Stimulated activated CD8-positive, alpha-beta memory T cell treated with anti-CD3 and anti-CD28 coated beads, Interleukin-2, amount 100 ng/mL, for 1 hour (primary cell): ENCODE measurements at places on chromosomes 2 and 18.

DNA sequence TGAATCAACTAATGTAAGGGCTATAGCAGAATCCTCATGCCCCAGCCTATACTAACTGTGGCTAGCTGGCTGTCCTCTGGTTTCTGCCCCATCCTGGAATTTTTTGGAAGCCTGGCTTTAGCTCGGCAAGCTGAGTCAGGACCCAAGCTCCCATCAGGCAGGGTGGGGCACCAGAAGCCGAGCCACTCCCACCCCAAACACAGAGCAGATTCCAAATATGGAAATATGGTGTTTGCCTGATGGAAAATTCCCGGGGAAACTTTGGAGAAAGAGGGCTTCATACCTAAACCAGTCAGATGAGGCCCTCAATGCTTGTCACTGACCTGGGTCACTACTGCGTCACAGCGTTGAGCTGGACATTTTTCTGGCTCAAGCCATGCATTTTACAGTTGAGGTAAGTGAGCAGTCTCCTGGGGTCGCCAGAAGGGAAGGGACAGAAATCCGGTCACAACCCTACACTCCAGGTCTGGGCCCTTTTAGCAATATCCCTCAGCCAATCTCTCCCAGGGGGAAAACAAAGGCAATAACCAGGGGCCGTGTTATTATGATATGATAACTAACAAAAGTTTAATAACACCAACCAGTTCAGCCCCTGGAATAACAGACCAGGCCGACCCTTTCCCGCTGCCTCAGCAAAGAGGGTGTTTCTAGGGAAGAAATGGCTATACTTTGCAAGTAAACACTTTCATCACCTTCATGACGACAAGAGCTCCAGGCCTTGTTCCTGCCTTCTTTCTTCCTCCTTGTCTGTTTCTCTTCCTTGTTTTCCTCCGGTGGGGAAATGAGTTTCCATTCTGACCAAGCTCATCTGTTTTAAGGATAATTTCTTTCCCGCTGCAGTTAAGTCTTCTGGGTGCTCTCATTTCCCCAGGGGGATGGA is 37.7 kb downstream of the PSD4 start:
- no peak for DNase-seq

DNA sequence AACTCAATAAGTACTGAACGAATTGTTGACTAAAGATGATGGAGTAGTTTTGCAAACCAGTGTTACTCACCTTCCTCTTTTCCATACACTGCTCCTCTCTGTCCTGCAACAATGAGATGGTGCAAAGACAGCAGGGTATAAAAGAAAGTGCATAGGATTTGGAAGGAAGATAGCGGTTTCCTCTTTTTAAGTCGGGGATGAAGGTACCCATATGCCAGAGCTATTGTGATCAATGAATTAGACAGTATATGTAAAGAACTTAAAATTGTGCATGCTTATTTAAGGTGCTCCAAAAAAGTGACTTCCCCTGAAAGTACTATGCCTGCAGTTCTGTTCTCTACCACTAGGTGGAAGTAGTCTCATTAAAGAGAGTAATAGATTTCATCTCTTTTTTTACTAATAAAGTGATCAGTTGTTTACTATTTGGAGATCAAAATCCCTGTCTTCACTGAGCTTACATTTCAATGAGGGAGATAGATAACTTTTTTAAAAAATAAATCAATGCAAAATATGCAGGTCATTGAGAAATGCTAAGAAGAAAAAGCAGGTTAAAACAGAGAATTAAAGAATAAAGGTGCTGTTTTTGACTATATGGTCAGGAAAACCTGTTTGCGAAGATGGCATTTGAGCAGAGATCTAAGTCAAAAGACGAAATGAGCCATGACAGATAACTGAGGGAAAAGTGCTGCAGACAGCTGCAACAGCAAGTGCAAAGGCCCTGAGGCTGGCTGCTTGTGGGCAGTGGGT is 339.7 kb upstream of the SLC14A2 start:
- no peak for DNase-seq

GRCh38 chr2:223052548-223053483 is 826 bp downstream of the KCNE4 start:
- DNase-seq: no peak

DNA sequence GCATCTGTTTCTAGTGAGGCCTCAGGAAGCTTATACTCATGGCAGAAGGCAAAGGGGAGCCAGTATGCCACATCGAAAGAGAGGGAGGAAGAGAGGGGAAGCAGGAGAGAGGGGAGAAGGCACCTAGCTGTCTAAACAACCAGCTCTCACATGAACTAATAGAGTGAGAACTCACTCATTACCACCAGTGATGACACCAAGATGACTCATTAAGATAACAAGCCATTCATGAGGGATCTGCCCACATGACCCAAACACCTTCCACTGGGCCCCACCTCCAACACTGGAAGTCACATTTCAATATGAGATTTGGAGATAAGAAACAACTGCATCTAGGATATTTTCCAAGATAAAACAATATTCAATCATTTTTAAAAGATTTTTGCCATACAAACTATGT is 753.9 kb upstream of the ZEB2 start:
- DNase-seq: no peak

DNA sequence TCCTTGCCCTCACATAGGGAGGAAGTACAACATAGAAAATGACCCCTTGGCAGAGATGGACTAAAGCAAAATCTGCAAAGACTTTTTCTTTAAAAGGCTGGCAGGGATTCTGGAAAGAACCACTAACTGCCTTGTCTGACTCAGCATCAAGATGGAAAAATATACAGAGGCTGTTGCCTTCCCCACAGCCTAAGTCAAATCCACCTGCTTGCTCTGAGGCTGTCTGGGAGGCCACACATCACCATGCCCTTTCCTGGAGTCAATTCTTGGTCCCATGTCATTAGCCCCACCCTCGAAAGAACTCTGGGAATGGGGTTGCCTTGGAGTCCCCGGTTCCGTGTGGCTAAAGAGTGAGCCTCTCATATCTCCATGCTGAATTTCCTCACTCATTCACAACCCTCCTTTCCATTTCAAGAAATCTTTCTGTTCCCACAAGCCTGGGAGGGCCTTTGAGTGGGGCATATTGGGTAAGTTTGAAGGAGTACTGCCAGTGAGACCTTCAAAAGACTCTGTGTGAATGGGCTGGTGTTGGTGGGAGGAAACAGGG is 39.4 kb downstream of the BMP10 start:
- no peak for DNase-seq

DNA sequence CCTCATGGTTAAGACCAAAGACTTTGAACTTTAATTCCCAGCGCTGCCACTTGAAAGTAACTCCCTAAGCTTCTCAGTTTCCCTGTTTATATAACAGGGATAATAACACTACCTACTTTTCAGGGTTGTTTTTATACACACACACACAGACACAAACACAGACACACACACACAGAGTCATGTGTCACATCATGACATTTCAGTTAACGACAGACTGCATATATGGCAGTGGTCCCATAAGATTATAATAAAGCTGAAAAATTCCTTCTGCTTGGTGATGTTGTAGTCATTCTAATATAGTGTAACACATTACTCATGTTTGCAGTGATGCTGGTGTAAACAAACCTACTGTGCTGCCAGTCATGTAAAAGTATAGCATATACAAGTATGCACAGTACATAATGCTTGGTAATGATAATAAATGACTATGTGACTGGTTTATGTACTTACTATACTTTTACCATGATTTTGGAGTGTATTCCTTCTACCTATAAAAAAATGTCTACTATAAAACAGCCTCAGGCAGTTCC is 89.2 kb upstream of the ITGA4 start:
- DNase-seq: no peak

GRCh38 chr18:55465313-55465712 is 122.7 kb downstream of the TCF4 start:
- no peak for DNase-seq

DNA sequence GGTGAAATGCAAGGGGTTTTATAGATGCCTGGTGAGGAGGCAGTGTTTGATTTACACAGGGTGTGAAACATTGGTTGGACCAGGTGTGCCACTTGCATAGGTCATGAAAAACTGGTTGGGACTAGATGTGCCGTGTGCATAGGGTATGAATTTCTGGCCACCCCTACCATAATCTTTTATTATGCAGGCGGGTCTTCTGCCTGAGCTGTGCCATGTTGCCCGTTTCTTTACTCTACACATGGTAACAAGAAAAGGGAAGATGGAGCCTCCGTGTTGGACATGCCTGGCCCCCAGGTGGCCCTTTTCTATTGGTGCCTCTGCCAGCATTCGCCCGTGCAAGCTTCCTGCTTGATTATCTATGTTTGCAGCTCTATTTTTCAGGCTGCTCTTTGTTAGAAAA is 805.4 kb downstream of the TRIB2 start:
- no peak for DNase-seq
